ENCODE measurements at places on chromosomes 4 and X.
A peak's percentile ranks its signal among the peaks of the same experiment; 100 is the strongest.

GRCh38 chr4:2958446-2958845 is 4.8 kb downstream of the NOP14 start:
- no peak for DNase-seq

DNA sequence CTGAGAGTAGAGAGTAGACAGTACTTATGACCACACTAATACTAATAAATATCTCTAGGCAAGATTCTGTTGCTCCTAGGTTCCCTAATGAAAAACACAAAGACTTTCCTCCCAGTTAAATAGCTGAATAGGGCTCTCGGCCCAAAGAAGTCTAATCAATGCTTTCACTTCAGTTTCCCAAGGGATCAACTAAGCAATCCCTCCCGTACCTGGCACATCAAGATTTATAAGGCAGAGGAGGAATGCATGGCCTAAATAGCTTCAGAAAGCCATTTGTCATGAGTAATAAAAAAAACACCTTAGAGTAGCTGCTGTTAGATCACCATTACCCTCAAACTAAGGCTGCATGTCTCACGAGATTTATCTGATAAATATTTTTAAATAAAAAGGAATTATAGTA is 56.8 kb upstream of the EXOC1L start:
- no peak for DNase-seq

DNA sequence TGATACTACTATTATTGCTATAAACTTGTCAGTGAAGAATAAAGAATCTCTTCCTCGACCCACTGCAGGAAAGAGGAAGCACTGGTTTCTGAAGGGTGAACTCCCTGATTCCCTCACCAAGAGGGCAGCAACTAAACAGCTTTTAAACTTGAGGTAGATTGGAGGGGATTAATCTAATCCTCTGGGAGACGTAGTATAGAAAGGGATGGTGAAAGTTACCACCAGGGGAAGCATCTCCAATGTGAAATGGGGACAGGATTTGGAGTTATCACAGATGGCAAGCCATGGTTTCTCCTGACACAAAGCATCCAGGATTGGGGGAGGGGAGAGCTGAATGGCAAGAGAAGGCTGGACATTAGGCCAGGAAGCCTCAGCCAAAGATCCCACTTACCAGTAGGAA is 62.7 kb upstream of the PTPN13 start:
- DNase-seq: no peak

- no peak for DNase-seq
These were observed 55.9 kb downstream of the AGA start for GRCh38 chr4:177386278-177386815.

- no peak for DNase-seq
These were observed 30.5 kb upstream of the SPP1 start for GRCh38 chr4:87944967-87945366.

GRCh38 chr4:15063341-15063740 is 61.1 kb downstream of the CPEB2 start:
- no peak for DNase-seq

DNA sequence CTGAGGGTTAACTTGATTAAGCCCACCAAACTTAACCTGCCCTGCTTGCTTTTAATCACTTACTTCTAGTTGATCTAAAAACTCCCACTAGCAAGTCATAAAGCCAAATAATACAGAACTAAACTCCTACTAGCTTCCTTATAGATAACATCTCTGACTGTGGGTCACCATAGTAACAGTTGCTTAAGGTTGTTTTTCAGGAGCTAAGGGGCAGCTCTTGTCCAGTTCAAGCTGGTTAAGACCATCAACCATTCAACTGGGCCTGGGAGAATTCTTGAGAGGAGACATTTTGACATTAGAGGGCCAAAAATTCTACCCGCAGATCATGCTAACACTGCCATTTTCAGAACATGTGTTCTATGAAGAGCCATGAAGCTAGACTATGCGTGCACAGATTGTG is 67.0 kb downstream of the UCHL1 start:
- DNase-seq: no peak

- peak; percentile 5 for DNase-seq
These were observed 233.9 kb upstream of the MAB21L2 start for GRCh38 chr4:150348079-150348478.

- no peak for DNase-seq
These were observed 111.7 kb downstream of the AMER1 start for GRCh38 chrX:64093761-64094160.

- DNase-seq: no peak
These were observed 33.8 kb downstream of the F8 start for GRCh38 chrX:154988719-154989118.

GRCh38 chr4:168877511-168878491 is 132.3 kb downstream of the CBR4 start:
- DNase-seq: no peak

DNA sequence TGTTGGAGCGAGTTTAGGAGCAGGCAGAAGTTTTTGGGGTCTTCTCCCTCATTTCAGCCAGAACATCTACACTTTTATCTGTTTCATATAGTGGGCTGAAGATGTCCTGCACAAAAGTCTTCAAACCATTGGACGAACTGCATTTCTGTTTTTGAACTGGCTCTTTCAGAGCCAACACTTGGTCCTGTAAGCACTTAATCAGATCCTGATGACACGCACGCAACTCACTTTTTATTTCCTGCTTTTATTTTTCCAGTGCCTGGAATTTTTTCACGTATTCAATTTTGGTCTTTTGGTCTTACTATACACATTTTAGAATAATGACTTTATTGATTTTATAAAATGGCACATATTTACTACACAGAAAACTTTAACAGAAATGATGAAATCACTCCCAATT is 40.2 kb upstream of the NKX3-2 start:
- no peak for DNase-seq

DNA sequence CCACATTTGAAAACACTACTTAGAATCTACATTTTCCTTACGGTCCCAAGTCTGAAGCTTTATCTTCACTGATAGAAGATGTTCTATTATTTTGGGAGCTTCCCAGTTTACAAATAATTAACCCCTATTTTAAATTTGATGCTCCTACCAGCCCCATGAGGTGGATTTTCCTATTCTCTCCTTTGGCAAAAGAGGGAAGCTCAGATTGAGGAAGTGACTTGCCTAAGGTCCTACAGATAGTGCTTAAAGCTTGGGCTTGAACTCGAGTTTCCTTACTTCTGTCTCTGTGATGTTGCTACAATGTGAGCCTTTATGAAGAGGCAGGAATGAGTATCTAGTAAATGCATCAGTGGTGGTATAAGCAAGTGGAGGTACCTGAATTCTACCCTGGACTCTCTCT is 27.5 kb downstream of the HEPH start:
- no peak for DNase-seq

GRCh38 chrX:101950581-101950980 is 18.8 kb upstream of the ZMAT1 start:
- no peak for DNase-seq

DNA sequence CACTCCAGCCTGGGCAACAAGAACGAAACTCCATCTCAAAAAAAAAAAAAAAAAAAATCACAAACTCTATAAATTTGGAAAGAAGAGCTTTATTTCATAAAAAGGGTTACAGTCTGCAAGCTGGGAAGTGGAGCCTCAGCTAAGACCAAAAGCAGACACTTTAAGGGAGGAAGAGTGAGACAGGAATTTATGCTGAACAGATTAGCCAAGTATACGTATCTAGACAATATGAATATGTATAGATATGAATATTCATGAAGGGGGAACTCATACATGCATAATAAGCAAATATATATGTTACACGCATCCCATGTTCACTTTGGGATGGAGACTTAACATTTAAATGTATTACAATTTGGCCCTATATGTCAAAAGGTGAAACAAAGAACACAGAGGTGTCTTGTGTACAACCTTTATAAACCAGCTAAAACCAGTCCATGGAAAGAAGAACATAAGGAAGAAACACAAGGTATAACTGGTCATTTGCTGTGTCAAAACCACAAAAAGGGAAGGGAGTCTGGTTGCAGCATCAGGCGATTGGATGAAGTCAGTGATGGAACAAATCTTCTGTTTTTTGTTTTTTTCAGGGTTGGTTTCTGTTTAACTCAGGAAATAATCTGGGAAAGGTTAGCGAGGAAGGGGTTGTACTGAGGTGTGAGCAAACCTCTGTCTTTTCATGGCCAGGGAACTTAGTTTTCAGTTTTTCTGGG is 130.0 kb upstream of the MAOA start:
- DNase-seq: no peak

DNA sequence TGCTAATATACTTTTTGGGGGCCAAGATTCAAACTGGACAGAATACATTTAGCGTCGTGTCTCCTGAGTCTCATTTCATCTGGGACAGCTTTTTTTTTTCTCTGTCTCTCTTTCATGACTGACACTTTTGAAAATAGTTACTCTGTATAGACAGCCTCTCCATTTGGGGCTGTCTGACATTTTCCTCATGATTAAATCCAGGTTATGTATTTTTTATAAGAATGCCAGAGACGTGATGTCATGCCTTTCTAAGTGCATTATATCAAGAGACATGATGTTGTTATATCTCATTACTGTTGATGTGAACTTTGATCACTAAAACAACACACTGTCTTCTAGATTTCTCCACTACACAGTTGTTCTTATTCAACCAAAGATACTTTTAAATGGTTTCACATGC is 199.0 kb downstream of the BANK1 start:
- DNase-seq: no peak

GRCh38 chr4:76702440-76703122 is 195.4 kb downstream of the SOWAHB start:
- no peak for DNase-seq

- no peak for DNase-seq
These were observed 33.3 kb downstream of the SLIT2 start for GRCh38 chr4:20284990-20285389.

DNA sequence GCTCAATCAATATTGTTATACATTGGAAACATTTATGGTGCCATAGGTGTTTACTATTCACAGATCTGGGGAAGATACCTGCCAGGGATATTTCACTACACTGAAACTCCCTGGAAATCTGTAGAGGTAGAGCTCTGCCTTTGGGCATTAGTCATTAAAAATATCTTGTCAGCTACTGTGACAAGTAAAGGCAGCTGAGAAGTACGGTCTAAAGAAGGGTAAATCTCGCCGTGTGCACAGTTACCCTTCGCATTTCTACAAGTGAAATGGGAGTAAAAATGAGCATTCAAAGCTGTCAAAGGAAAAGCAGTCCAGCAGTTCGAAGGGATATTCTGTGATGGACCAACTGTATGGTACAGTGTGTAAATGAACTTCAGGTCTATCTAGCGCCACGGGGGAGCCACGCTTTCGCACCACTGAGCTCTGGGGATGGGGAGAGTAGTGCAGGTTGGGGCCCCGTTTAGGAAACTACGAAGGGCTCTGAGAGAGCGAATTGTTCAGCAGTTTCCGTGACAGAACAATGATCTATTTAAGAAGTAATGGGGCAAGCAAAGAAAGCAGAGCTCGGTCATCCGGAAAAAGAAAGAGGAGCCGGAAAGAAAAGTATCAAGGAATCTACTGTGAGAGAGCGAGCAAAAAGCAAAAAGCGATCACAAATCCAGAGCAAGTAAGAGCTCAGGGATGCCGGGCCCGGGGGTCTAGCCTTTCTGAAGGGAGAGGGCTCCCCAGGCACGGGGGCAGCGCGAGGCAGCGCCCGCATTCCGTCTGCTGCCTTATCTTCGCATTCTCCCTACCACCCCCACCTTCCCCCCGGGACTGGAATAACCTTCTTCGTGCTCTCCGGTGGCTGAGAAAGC is 646 bp downstream of the TIGD4 start:
- DNase-seq: no peak

DNA sequence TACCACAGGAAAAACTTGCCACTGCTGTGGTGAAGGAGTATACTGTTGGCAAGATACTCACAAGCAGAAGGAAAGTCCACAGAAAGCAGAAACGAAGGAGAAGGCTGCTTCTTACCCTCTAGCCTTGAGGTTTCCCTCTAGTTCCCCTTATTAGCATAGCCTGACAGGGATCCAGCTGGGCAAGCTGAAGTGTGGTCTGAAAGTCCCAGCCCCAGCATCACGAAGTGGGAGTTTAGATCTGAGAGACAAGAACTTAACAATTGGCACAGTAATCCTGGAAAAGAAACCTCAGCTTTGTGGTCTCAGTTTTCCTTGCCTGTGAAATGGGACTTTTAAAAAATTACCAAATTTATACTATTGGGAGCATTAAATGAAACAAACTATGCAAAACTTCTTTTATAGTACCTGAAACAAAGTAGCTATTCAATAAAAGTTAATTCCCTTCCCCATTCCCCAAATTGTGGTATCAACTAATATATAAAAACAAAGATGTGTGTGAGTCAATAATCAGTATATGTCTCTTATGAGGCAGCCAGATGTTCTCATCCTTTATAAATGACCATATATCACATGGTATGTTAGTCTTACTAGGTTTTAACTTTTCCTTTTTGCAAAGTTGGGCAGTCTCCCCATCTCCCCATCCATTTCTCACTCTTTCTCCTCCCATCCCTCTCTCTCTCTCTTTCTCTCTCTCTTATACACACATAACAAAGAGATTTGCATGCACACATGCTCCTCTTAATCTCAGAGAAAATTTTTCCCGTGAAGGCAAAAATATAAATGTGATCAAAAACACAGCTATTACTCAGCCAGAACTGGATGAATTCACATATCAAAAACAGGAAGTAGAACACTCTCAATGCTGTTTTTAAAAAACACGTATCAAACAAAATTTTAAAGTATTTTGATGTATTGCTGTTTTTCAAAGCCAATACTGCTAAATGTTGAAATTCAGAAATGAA is 57.8 kb downstream of the SCFD2 start:
- DNase-seq: no peak

GRCh38 chr4:118587116-118587831 is 97.9 kb upstream of the METTL14 start:
- DNase-seq: no peak

DNA sequence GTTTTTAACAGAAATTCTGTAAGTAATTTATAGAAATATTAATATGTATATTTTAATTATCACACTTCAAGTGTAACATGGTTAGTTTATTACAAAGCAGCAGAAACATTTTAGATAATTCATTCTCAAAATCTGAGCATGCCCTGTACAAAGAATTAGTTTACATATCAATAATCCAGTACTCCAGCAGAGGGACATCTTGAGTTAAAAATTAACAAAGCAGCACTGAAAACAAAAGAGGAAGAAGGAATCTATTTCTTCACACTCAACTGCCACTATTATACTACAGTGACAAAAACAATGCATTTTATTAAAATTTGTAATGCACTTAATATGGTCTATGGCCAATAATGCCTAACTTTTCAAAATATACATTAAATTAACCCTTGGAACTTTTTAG is 179.1 kb upstream of the KLHL4 start:
- no peak for DNase-seq

DNA sequence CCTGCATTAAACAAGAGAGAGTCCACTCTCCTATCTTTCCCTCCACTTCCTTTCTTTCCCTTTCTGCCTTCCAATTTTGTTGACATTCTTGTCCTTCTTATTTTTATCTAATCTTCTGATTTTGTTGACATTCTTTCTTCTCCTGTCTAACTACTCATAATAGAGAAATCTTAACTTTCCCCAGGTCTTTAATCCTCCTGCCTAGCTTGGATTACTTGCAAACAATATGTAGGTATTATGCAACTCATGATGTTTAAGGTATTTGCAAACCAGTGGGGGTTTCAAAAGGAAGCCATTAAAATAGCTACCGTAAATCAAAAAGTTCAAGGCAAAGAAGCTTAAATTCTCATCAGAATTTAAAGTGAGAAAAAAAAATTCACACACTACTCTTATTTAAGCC is 53.9 kb downstream of the PROM1 start:
- DNase-seq: no peak

- DNase-seq: no peak
These were observed 105.0 kb upstream of the ANXA3 start for GRCh38 chr4:78446619-78447018.
